ENCODE measurements at places on chromosomes 12 and 14.
A peak's percentile ranks its signal among the peaks of the same experiment; 100 is the strongest.

GRCh38 chr12:56872366-56872765 lies 61.8 kb downstream of the SDR9C7 start:
- DNase-seq, result no peak

DNA sequence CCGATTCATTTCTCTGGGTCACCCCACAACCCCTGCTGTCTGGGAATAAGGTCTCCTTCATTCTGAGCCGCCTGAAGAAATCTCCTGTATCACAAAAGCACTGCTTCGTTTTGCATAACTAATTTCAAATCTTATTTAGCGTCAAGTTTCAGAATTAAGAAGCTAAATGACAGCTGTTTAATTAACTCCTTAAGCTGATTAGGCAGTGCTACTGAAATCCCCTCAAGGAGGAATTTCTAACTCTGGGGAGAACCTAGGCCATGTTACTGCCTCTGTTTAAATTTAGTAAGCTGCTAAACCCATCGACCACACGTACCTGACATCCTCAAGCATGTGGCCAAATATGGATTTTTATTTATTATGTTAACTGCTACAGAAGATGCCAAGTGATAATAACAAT lies 373.6 kb downstream of the GLT1D1 start:
- DNase-seq, result no peak

- DNase-seq, result peak; percentile 12
These were observed 87.4 kb downstream of the HECTD4 start for GRCh38 chr12:112294793-112295192.

DNA sequence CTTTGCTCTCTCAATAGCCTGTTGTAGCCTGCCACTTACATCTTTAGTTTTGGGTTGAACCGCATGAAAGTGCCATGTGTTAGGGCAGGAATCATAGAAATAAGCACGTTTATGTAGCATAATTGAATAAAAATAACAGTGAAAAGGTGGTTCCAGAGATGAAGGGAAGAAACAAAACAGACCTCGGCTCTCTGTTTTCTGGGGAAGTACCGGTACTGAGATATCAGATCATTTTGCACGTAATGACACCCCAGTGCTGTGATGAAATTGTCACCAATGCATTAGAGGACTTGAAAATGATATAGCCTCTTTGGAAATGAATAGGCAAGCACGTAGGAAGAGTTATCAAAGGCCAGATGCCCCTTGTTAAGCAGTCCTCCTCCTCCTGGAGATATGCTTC lies 42.5 kb upstream of the DLK1 start:
- no peak for DNase-seq
